ENCODE measurements at places on chromosomes 11 and 22. TPM values are rescaled to one million over a fixed set of nuclear protein-coding genes. Genes with fewer than 3 reads are reported as not detected.

CRYBA4 gene
- not detected for total RNA-seq

ACRV1 gene
- total RNA-seq, result not detected

MRGPRE gene
- not detected for total RNA-seq

NUP50 gene
- 136 TPM for total RNA-seq

NCR3LG1 gene
- total RNA-seq, result 0.80 TPM

CCDC88B gene
- 58.4 TPM for total RNA-seq

XKR3 gene
- not detected for total RNA-seq

TMEM151A gene
- total RNA-seq, result not detected

CLTCL1 gene
- total RNA-seq, result 1.2 TPM

FXYD6 gene
- total RNA-seq, result 0.47 TPM

UBQLN3 gene
- total RNA-seq, result not detected

DNA sequence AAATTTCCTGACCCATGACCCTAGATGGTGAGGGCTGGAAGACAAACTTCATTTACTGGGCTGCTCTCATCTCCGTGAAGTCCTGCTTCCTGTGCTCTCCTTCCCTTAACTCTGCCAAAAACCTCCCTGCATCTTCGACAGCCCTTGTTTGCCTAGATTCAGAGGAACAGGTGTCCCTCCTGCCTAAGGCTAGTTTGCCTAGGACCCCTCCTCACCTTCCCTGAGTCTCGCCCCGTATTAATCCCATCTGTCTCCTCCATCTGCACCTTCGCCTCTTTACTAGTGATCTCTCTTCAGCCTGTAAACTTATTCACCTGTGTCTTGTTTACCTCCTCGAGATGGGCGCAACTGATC, 33.1 kb downstream of the EIF3F start:
- DNase-seq, result no peak

DNA sequence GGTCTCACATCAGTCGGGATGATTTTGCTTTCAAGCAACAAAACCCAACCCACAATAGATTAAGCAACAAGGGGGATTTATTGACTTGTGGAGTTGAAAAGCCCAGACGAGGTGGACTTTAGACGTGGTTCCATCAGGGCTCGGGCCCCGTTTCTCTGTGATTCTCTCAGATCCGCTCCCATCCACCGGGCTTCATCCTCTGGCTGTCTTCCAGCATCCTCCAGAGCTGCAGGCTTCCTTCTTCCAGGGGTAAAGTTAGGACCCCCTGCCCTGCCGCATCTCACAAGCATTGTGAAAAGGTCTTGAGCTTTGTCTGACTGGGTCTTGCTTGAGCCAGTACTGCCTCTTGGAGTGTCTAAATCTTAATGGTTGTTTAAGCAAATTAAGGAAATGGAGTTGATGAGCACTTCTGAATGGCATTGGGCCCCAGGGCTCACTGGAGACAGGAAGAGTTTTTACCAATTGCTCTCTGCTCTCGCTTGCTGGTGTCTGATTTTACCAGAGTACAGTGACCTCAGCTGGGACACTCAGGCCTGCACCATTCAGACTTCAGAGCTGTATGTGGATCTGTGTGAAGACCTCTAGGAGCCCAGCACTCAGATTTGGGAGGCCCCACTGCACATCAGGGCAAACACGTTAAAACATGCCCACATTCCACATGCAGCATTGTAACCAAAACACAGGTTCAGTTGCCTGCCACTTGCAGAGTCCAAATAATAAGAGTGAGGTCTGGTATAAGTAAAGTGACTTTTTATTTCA, 13.5 kb upstream of the FTH1 start:
- DNase-seq, result no peak

- DNase-seq, result no peak
Measured at GRCh38 chr11:10617551-10617950, 49.1 kb upstream of the LYVE1 start.

DNA sequence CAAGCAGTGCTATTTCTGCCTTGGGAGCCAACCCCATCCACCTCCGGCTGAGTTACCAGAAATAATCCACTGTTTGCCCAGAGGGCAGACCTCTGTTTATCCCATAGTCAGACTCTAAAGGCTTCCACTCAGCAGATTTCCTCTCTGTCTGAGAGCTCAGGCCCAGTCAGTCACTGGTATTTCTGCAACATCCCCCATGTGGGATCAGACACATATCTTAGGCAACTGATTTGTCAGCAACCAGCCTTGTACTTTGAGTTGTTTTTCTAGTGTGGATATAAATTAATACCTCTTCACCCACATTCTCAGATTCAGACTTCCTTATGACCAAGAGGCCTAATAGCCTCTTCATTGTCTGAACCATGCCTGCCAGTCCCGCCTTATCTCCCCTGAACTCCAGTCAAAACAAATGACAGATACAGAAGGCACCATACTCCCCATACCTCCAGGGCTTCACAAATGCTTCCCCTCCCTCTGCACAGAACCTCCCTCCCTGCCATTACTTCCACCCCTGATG, 193.6 kb downstream of the FAM76B start:
- no peak for DNase-seq

DNA sequence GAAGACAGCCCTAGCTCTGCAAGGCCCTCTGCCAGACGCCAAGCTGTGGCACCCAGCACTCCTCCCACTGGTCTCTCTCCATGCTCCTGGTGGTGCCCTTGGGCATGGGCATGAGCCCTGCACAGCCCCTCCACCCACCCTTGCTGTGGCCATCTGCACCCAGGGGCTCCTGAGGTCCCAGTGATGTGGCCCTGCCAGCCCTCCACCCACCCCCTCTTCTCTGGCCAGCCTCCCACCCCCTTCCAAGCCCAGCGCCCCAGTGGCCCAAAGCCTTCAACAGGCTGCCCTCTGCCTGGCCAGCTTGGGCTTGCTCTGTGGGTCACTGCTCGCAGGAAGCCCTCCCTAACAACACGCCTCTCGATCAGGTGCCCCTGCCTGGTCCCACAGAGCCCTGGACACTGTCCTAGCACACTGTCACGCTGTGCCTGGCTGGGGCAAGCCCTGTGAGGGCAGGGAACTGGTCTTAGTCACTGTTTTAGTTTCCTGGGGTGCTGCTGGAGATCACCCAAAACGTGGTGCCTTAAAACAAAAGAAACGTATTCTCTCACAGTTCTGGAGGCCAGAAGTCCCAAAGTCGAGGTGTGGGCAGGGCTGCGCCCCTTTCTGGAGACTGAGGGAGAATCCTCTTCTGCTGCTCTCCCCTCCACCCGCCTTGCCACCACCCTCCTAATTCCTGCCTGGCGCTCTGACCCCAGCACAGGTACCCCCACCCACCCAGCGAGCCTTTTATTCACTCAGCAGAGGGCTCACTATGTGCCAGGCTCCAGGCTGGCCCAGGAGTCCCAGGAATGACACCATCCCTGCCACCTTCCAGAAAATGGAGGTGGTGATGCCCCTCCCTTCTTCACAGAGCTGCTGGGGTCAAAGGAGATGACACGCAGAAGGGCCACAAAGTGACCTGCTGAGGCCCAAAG, 14.7 kb downstream of the SULT4A1 start:
- no peak for DNase-seq

DNA sequence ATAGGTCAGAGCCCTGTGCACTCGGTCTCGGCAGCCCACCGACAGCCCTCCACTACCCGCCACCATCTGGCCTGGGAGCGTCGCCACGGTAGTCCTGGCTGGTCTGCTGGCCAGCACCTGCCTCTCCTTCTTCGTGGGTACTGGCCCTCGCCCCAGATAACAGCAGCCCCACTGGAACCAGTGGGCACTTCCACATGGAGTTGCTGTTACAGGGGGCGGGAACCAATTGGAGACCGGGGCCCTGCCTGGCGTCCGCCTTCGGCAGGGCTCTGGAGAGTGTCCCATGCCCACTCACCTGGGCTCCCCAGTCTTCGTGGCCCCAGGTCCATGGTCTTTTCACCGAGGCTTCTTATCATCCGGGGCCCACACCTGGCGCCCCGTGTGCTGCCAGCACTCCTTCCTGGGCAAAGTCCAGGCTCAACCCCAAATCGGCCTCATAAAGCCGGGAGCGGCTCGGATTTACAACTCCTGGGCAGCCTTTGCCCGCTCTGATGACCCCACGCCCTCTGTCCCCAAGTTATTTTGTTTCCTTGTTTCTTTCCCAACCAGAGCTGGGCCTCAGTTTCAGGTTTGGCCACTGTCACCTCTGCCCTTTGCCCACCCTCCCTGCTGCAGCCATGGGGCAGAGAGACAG, 12.9 kb upstream of the EHD1 start:
- no peak for DNase-seq

DNA sequence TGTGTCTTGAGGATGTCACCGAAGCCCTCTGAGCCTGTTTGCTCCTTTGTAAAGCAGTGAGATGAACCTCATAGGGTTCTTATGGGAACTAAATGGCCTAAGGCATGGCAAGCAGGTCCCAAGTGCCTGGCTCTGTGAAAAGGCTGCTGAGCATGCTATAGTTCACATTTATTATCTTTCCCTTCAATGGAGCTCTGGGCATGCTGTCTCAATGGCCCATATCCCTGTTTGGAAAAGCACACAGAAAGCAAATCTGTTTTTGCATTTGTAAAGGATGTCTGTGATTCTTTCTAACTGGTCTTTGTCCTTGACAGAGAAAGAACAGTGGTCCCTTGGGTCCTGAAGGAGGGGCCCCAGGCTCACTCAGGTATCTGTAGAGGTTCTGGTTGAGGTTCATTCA, 26.4 kb downstream of the RTCB start:
- no peak for DNase-seq

- no peak for DNase-seq
Measured at GRCh38 chr11:15807827-15808226, 548.5 kb downstream of the SOX6 start.

- peak; percentile 21 for DNase-seq
Measured at GRCh38 chr22:43007519-43008102, 7.3 kb downstream of the PACSIN2 start.

DNA sequence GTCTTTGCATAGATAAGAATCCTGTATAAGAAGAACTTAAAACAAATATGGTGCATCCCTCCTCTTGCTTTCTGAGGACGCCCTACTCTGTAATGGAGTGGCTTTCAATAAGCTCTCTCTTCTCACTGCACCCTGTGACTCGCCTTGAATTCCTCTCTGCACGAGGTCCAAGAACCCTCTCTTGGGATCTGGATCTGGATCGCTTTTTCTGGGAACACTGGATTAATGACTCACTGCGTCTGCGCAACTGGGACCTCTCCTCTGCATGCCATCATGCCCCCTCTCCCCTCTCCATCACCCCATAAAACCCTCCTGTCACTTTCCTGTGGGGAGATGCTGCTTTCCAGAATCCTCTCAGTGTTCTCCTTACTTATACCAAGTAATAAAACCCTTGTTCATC, 15.1 kb upstream of the CABP2 start:
- no peak for DNase-seq

DNA sequence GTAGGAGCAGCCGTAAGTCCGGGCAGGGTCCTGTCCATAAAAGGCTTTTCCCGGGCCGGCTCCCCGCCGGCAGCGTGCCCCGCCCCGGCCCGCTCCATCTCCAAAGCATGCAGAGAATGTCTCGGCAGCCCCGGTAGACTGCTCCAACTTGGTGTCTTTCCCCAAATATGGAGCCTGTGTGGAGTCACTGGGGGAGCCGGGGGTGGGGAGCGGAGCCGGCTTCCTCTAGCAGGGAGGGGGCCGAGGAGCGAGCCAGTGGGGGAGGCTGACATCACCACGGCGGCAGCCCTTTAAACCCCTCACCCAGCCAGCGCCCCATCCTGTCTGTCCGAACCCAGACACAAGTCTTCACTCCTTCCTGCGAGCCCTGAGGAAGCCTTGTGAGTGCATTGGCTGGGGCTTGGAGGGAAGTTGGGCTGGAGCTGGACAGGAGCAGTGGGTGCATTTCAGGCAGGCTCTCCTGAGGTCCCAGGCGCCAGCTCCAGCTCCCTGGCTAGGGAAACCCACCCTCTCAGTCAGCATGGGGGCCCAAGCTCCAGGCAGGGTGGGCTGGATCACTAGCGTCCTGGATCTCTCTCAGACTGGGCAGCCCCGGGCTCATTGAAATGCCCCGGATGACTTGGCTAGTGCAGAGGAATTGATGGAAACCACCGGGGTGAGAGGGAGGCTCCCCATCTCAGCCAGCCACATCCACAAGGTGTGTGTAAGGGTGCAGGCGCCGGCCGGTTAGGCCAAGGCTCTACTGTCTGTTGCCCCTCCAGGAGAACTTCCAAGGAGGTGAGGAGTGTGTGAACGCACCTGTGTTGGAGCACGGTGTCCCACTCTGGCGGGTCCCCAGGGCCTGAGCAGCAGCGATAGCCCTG, at the start of gene TAGLN:
TSS of gene TAGLN (plus strand) at position 318 of the 863 bp plus-strand sequence. CDS start 3,644 bp downstream, outside the sequence.
- DNase-seq, result no peak

GRCh38 chr11:34240150-34240494, 117.7 kb downstream of the ABTB2 start:
- no peak for DNase-seq

GRCh38 chr22:42754658-42755057, 34.0 kb upstream of the A4GALT start:
- no peak for DNase-seq

- DNase-seq, result no peak
Measured at GRCh38 chr22:19173047-19174035, 5.2 kb downstream of the SLC25A1 start.

- no peak for DNase-seq
Measured at GRCh38 chr11:130580372-130580771, 131.9 kb downstream of the ADAMTS15 start.

GRCh38 chr11:20844216-20844615, 174.8 kb downstream of the NELL1 start:
- no peak for DNase-seq

GRCh38 chr22:49197505-49197904, 630.2 kb downstream of the BRD1 start:
- no peak for DNase-seq

DNA sequence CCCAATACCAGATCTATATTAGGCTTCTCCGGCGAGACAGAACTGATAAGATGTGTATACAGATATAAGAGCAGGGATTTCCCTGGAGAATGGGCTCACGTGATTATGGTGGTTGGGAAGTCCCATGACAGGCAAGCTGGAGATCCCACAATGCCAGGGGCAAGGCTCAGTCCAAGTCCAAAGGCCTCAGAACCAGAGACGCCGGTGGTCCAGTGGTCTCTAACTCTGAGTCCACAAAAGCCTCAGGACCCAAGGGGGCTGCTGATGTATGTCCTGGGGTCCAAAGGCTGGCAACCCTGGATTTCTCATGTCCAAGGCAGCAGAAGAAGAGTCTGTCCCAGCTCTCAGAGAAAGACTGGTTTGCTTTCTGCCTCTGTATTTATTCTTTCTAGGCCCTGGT, 15.8 kb upstream of the OSBPL5 start:
- no peak for DNase-seq

DNA sequence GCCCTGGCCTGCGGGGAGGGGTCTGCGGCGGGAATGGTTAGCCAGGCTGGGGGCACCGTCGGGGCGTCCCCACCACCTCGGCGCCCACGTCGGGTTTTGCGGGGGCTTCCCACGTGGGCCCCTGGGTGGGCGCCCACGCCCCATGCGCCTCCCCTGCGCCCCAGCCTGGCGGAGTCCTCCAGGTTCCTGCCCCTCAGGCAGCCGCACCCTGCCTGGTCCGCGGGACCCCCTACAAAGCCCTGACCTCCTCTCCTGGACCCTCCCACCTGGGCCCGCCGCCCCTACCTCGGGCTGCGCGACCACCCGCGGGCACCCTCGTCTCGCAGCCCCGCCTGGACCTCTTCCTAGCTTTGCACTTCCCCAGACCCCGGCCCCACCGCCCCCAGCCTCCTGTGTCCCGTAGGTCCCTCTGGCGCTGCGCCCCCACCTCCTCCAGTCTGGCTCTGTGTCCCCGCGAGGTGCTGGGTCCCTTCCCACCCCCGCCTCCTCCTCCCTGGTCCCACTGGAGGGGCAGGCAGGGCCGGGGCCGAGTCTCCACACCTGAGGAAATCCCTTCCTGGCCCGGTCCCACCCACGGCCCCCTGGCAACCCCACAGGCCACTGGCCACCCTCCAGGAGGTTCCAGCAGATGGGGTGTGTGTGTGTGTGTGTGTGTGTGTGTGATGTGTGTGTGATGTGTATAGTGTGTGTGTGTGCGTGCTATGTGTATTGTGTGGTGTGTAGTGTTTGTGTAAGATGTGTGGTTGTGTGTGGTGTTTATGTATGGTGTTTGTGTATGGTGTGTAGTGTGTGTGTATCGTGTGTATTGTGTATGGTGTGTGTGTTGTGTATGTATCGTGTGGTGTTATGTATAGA, 11.8 kb downstream of the PIM3 start:
- peak; percentile 62 for DNase-seq
